ENCODE measurements at places on chromosomes 6 and 20. TPM values are rescaled to one million over a fixed set of nuclear protein-coding genes. Genes with fewer than 3 reads are reported as not detected.

BIRC7 gene
- 0.42 TPM for total RNA-seq

ZKSCAN3 gene
- total RNA-seq = 6.7 TPM

DOK5 gene
- not detected for total RNA-seq

TRAPPC3L gene
- not detected for total RNA-seq

DACT2 gene
- total RNA-seq = not detected

BCAS1 gene
- total RNA-seq = 0.19 TPM

LIME1 gene
- total RNA-seq = 67.9 TPM

C20orf202 gene
- total RNA-seq = not detected

TMEM30A gene
- total RNA-seq = 32.1 TPM

MAN1A1 gene
- total RNA-seq = 78.9 TPM

SEL1L2 gene
- not detected for total RNA-seq

BMP2 gene
- total RNA-seq = not detected

DNAH8 gene
- not detected for total RNA-seq

SYTL3 gene
- total RNA-seq = 0.89 TPM

ZSCAN16 gene
- 7.6 TPM for total RNA-seq

BPIFB4 gene
- not detected for total RNA-seq

TLDC2 gene
- total RNA-seq = not detected

MYCT1 gene
- 2.9 TPM for total RNA-seq

Data from OCI-LY7 (cell line).